Upper lobe of left lung (tissue), 6 donors: ENCODE measurements at places on chromosomes 2 and 18. TPM values are rescaled to one million over a fixed set of nuclear protein-coding genes. Genes with fewer than 3 reads are reported as not detected.

DNA sequence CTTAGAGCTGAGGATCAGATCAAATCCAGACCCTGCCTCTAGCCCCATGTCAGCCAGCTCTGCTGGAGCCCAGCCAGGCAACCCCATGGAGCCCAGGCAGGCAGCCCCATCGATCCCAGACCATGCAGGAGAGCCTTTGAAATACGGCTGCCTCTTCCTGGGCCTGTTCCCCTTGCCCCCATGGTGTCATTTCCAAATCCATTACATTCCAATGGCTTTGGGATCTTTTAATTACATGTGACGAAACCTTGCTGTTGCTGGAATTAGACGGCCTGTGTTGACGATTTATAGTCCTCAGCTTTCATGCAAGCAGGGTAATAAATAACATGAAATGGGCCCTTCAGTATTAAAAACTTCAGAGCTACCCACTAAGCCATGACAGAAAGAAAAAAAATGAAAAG lies 75.8 kb upstream of the SLC14A2 start:
- no peak overlapping the region for H3K4me3 ChIP-seq
- H3K27ac ChIP-seq: no peak overlapping the region
- DNase-seq: no peak
- H3K4me1 ChIP-seq: no peaks in the 10 kb centered on the region
- H3K27me3 ChIP-seq: no peaks in the 10 kb centered on the region
- H3K36me3 ChIP-seq: no peaks in the 10 kb centered on the region

DNA sequence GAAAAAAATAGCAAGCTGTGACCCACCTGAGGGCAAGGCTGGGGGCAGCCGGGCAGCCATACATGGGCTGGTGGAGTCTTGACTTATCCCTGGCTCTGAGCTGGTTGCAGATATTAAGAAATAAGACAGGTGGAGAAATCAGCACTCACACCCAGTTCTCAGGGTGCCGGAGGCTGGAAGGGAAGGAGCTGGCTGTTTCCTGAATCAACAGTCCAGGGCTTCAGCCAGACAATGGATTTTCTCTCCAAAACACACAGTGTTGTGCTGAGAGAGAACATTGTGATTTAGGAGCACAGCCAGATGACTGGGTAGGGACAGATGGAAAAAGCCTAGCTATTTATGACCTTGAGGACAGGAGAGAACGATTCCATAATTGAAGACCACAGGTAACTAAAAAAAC lies 208.8 kb downstream of the LDLRAD4 start:
- no peak for DNase-seq
- no peaks in the 10 kb centered on the region for H3K27me3 ChIP-seq
- no peaks in the 10 kb centered on the region for H3K4me1 ChIP-seq
- no peak overlapping the region for H3K4me3 ChIP-seq
- H3K36me3 ChIP-seq: no peaks in the 10 kb centered on the region

- H3K36me3 ChIP-seq: no peaks in the 10 kb centered on the region
- no peak overlapping the region for H3K27ac ChIP-seq
- no peak overlapping the region for H3K4me3 ChIP-seq
- DNase-seq: no peak
Measured at GRCh38 chr18:46481048-46481846, 175.8 kb downstream of the LOXHD1 start.

The SLC16A14 gene
- total RNA-seq: 5.5 TPM

DNA sequence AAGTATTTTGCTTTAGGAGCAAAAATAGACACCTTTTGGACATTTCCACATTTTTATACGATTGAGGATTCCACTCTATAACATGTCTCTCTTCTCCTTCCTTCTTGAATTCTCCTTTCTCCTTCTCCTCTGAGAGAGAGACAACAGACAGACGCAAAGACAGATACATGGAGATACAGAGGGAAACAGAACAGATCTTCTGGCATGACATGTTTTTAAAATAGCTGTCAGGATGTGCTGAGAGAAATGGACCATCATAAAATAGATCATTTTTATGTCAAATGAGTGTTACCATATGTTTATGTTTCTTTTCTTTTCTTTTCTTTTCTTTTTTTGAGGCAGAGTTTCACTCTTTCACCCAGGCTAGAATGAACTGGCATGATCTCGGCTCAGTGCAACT lies 44.4 kb upstream of the ZNF532 start:
- H3K4me1 ChIP-seq: no peaks in the 10 kb centered on the region
- DNase-seq: no peak
- H3K27ac ChIP-seq: no peak overlapping the region
- no peaks in the 10 kb centered on the region for H3K36me3 ChIP-seq
- H3K27me3 ChIP-seq: no peaks in the 10 kb centered on the region
- H3K4me3 ChIP-seq: no peak overlapping the region

The KCNJ3 gene
- not detected for total RNA-seq

DNA sequence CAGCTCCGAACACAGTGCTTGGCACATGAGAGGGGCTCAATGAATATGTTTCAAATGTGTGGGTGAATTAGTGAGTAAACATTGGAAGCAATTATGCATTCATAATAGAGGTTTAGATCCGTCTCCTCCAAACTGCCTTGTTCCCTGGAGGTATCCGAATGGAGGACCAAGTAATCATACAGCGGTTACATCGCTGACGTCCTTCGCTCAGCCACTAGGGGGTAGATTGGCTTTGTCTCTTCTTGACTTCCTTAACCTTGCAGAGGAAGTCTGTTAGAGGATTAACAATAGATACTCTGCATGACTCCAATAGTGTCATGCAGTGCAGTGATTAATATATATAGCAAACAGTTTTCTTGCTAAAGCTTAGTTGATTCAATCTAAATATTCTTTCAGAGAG lies 517.0 kb downstream of the PTPRM start:
- no peak overlapping the region for H3K27ac ChIP-seq
- H3K36me3 ChIP-seq: no peaks in the 10 kb centered on the region
- H3K4me3 ChIP-seq: no peak overlapping the region
- no peak for DNase-seq
- peaks cover 16% of the 10 kb centered on the region for H3K4me1 ChIP-seq

The SIX3 gene
- total RNA-seq: not detected

The GAL3ST2 gene
- total RNA-seq: not detected

The RUFY4 gene
- total RNA-seq: 0.22 TPM

DNA sequence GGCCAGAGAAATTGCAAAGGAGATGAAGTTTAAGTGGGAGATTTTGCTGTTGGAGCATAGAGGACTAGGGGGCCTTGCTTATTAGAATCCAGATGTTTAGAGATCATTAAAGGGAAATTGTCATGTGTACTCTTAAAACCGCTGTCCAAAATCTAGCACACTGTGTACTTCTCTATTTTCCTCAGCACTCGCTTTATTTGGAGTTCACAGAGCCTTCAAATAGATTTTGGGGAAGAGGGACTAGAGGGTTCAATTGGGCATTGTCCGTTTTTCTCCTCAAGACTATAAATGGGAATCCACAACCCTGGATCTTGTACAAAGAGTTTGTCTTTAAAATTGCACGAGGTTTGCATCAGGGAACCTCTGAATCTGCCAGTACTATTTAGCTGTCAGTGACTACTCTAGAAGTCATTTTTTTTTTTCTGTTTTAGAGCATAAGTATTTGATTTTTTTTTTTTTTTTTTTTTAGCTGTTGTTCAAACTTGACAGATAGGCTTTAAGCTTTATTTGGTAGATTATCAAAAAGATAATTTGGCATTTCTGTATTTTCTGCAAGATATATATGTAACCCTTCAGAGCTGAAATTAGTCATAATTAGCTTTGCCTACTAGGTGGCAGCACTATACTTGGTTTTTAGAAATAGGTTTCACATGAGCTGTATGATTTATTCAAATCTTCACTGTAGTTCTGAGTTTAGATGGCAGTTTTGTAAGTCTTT lies 14.2 kb downstream of the PMS1 start:
- H3K4me3 ChIP-seq: no peak overlapping the region
- no peaks in the 10 kb centered on the region for H3K27me3 ChIP-seq
- H3K4me1 ChIP-seq: no peaks in the 10 kb centered on the region
- no peak for DNase-seq
- peaks cover 6% of the 10 kb centered on the region for H3K36me3 ChIP-seq
- H3K27ac ChIP-seq: no peak overlapping the region

DNA sequence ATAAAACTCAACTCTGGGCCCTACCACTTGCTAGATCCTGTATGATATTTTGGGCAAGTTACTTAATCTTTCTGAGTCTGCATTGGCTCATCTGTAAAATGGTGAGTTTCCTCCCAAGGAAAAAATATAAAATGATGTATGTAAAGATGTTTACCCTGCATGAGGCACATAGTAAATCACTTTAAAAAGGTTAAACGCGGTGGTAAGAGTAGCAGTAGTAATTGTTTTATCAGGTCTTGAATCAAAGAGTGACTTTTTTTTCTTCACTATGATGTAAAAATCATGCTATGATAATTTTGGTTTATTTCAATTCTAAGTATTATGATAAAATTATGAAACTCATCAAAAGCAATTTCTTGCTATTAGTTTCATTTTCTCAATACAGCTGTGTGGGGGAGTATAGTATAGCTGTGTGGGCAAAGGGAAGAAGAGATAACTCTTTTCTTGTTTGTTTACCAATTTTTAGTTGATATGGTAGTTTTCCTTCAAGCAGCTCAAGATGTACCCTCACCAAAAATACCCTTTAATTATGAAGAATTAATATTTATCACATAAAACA lies 10.7 kb downstream of the ARHGAP15 start:
- H3K27ac ChIP-seq: no peak overlapping the region
- H3K4me3 ChIP-seq: no peak overlapping the region
- H3K4me1 ChIP-seq: no peaks in the 10 kb centered on the region
- DNase-seq: no peak
- H3K36me3 ChIP-seq: no peaks in the 10 kb centered on the region

DNA sequence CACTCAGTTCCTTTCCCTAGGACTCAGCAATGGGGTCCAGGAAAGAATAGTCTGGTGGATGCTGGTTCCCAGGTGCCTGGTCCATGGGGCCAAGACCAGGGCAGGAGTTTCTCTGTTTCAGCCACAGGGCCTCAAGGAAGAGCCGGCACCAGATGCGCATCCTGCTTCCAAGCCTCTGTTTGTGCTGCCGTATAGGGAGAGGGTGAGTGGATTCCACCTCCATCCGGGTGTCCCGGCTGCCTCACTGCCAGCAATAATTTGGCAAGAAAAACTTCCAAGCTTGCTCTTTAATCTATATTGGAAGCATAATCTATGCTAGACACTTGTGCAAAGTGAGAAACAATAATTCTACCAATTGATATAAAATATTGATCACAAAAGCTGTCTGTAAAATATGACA lies 261.2 kb upstream of the HS6ST1 start:
- H3K27me3 ChIP-seq: no peaks in the 10 kb centered on the region
- no peaks in the 10 kb centered on the region for H3K4me1 ChIP-seq
- H3K4me3 ChIP-seq: no peak overlapping the region
- no peaks in the 10 kb centered on the region for H3K36me3 ChIP-seq
- H3K27ac ChIP-seq: no peak overlapping the region

GRCh38 chr2:105795575-105795934 lies 50.8 kb downstream of the NCK2 start:
- H3K36me3 ChIP-seq: no peaks in the 10 kb centered on the region
- peaks cover 51% of the 10 kb centered on the region for H3K4me1 ChIP-seq
- no peaks in the 10 kb centered on the region for H3K27me3 ChIP-seq
- DNase-seq: no peak

The BOK gene
- 59.7 TPM for total RNA-seq

The COL3A1 gene
- total RNA-seq: 131 TPM

The NOP58 gene
- 31.2 TPM for total RNA-seq

DNA sequence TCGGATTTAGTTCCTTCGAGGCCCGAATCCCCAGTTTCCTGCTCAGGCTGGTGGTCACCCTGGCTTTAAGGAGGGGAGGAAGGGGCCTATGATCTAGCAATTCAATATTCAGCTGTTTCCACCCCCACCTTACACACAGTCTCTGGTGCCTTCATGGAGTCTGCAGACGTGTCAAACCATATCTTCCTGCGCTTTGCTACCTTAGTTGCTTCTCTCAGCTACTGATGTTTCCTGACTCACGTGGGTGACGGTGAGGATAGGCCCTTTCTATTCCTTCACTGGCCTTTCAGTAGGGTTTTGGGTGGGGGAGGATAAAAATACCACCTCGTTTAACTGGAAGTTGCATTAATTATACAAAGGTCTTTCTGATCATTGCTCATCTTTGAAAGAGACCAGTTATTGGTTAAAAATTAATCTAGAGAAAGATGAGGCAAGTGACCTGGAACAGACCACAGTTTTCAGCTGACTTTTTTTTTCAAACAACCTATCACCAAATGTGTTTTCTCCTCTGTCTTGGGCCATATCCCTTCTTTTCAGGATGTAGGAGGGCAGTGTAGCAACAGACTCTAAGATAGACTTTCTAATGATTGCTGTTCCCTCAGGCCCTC lies 49.7 kb downstream of the SH2D6 start:
- DNase-seq: no peak
- H3K4me3 ChIP-seq: no peak overlapping the region
- peaks cover 13% of the 10 kb centered on the region for H3K4me1 ChIP-seq
- no peaks in the 10 kb centered on the region for H3K27me3 ChIP-seq
- no peaks in the 10 kb centered on the region for H3K36me3 ChIP-seq

The KATNAL2 gene
- 3.3 TPM for total RNA-seq

GRCh38 chr2:147934881-147935620 lies 85.5 kb downstream of the ORC4 start:
- H3K27me3 ChIP-seq: no peaks in the 10 kb centered on the region
- no peak for DNase-seq
- H3K36me3 ChIP-seq: peaks cover 59% of the 10 kb centered on the region
- H3K4me3 ChIP-seq: no peak overlapping the region
- H3K4me1 ChIP-seq: no peaks in the 10 kb centered on the region

DNA sequence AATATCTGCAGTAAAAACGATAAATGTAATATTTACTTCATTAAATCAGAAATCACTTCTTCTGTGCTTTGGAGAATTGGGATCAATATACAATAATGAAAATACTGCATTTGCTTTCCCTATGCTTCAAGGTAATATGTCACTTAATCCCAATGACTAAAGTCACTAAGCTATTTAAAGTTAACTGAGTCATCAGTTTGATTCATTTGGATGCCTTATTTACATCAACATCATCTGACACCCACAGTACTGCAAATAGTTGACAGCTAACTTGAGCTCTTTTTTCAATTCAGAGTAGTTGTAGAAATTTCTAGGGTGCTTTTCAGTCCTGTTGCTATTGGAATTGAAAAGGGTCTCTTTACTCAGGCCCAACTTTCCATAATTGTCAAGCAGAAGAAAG lies 776.9 kb upstream of the FSHR start:
- no peaks in the 10 kb centered on the region for H3K36me3 ChIP-seq
- DNase-seq: no peak
- H3K27me3 ChIP-seq: no peaks in the 10 kb centered on the region
- no peak overlapping the region for H3K27ac ChIP-seq

DNA sequence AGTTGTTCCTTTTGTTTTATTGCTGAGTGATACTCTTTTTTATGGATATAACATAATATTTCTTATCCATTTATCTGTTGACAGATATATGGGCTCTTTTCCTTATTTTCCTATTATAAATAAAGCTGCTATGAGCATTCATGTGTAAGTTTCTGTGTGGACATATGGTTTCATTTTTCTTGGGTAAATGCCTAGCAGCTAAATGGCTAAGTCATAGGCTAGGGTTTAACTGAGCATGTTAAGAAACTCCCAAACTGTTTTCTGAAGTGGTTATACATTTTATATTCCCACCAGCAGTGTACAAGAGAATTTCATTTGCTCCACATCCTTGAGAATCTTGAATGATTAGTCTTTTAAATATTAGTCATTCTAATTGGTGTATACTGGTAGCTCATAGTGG lies 786.6 kb upstream of the CDH2 start:
- H3K27ac ChIP-seq: no peak overlapping the region
- H3K36me3 ChIP-seq: no peaks in the 10 kb centered on the region
- no peaks in the 10 kb centered on the region for H3K27me3 ChIP-seq
- H3K4me1 ChIP-seq: no peaks in the 10 kb centered on the region
- DNase-seq: no peak

- no peaks in the 10 kb centered on the region for H3K36me3 ChIP-seq
- DNase-seq: no peak
- H3K4me1 ChIP-seq: no peaks in the 10 kb centered on the region
- no peaks in the 10 kb centered on the region for H3K27me3 ChIP-seq
- H3K27ac ChIP-seq: no peak overlapping the region
- no peak overlapping the region for H3K4me3 ChIP-seq
Measured at GRCh38 chr2:63740943-63741342, 100.8 kb upstream of the UGP2 start.

The LRATD1 gene
- 9.0 TPM for total RNA-seq

The CCDC178 gene
- not detected for total RNA-seq
